Fibroblast of skin of left biceps (primary cell): ENCODE measurements at places on chromosomes 5 and 9.

- no peak for DNase-seq
Observed at GRCh38 chr5:89712134-89712700, 697.3 kb downstream of the CETN3 start.

- DNase-seq, result no peak
Observed at GRCh38 chr5:151688436-151688835, 1.7 kb upstream of the SPARC start.

DNA sequence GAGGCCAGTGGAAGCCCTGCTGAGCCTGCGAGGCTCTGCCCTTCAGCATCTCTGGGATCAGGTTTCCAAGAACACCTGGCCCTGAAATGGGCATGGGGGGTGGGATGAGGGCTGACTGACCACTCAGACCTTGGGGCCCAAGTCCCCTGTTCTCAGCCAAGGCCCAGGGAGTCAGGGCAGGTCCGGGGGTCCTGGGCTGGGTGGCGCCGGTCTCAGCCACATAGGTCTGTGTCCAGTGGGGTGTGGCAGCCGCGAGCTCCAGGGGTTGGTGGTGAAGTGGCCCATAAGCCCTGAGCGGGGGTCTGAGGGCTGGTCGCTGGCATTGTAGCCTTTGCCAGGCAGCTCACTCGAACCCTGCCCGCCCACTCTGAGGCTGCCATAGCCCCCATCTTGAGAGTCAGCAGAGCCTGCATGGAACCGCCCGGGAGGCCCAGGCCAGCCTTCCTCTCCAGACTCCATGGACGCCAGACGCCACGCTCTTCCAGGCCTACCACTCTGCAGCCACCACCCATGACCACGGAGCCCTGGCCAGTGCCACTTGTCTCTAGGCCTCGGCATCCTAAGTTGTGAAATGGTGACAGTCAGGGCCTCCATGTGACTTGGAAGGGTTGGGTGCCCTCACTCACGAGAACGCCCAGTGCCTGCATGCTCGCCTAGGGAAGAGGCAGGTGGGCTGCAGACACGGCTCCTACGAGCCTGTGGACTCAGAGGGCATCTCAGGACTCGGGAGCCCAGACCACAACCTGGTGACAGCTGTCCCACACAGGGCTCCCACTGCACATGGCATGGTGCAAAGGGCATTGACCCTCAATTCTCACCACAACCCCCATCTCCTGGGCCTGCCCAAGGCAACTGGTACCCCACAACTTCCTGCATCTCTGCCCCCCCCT, 6.7 kb upstream of the DBH start:
- no peak for DNase-seq

- DNase-seq, result no peak
Observed at GRCh38 chr5:149133795-149134777, 7.2 kb upstream of the ABLIM3 start.

DNA sequence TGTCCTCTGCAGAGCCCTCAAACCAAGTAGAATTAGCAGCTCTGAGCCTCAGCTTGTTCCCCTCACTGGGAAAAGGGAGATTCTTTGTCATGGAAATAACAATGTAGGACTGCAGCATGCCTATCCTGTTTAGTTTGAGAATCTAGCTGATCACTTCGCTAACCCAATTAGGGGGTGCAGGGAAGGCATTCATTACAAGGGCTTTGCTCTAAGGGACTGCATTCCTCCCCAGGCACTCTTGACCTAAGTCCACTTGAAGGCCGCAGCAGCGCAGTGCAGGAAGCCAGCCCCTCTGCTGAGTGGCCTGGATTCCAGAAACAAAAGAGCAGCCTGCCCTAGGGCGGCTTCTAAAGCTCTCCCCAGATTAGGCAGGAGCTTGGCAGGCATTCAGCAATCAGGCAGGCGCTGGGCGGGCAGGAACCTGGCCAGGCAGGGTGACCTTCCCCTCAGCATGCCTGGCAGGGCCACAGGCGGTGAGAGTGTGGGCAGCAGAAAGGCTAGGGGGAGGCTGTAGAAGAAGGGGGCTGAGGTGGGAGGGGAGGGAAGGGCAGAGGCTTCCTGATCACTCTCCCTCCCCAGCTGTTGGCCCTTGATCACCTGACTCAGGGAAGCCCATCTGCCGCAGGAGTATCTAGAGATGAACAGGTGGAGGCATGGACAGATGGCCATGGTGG, 24.8 kb downstream of the CCNJL start:
- DNase-seq, result no peak

DNA sequence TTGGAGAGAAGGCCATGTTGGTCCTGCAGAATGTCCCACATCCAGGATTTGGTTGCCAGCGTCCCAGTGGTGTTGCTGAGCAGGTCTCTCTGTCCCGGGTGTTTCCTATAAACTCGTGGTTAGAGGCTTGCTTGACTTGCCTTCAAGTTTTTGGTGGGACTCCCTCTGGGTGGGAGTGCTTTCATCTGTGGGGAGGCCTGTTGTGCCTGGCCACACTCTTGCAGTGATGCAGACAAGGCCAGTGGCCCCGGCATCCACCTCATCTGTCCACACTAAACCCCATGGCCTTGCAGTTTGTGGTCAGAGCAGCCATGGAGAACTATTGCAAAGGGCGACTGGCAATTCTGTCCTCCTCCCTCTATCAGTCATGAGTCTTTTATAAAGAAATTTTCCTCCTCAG, 71.8 kb downstream of the PHF2 start:
- no peak for DNase-seq
